ENCODE measurements at places on chromosomes 7 and 10. TPM values are rescaled to one million over a fixed set of nuclear protein-coding genes. Genes with fewer than 3 reads are reported as not detected.

HMX2 gene
- not detected for total RNA-seq

SLC39A12 gene
- 0.44 TPM for total RNA-seq

SP4 gene
- total RNA-seq, result 10.6 TPM

GPR15LG gene
- not detected for total RNA-seq

OPALIN gene
- not detected for total RNA-seq

RADIL gene
- total RNA-seq, result 12.3 TPM

WDR11 gene
- total RNA-seq, result 59.6 TPM

GPNMB gene
- total RNA-seq, result 294 TPM

CTNNA3 gene
- 1.3 TPM for total RNA-seq

ZP3 gene
- 0.65 TPM for total RNA-seq

CLCN1 gene
- 0.24 TPM for total RNA-seq

STEAP1B gene
- 4.4 TPM for total RNA-seq

OR2A42 gene
- total RNA-seq, result 1.0 TPM

ZNF467 gene
- 4.2 TPM for total RNA-seq

METTL27 gene
- total RNA-seq, result 2.5 TPM

ZNF804B gene
- not detected for total RNA-seq

ITIH5 gene
- total RNA-seq, result 55.7 TPM

ITGB8 gene
- total RNA-seq, result 15.4 TPM

CHN2 gene
- 21.4 TPM for total RNA-seq
